D721Med (cell line): ENCODE measurements at places on chromosomes 2 and 18.
A peak's percentile ranks its signal among the peaks of the same experiment; 100 is the strongest.

DNA sequence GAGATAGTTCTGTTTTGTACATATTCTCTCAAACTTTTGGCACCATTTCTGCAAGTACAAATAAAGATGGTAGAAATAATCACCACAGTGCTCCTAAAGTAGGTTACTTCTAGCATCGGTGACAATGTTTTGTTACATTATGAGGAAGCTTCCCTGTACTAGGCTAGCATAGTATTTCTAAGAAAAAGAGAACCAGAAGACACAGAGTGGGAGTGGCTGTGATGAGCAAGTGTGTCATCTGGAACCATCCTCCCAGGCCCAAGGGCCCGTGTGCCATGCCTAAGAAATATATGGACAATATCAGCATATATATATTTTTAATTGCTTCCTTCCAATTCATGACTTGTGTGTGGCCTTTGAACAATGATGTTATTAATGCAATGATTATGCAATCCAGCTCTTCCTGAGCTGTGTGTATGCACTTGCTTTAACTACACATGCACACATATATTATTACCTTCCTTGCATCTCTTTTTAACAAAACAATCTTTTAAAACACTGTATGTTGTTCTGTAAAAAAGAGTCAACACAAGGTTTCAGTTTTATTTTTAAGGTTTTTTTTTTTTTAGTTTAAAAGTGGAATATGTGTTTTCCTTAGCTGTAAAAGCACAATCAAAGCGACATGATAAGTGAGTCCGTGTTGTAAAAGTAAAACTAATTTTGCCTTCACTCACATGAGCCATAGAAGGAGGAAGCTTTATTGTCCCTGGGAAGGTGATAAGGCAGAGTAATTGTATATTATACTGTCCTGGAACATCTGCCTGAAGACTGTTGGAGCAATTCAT, 303.9 kb downstream of the ZNF407 start:
- no peak for DNase-seq

- no peak for DNase-seq
These were observed 8.3 kb upstream of the ADRA2B start for GRCh38 chr2:96124406-96125265.

DNA sequence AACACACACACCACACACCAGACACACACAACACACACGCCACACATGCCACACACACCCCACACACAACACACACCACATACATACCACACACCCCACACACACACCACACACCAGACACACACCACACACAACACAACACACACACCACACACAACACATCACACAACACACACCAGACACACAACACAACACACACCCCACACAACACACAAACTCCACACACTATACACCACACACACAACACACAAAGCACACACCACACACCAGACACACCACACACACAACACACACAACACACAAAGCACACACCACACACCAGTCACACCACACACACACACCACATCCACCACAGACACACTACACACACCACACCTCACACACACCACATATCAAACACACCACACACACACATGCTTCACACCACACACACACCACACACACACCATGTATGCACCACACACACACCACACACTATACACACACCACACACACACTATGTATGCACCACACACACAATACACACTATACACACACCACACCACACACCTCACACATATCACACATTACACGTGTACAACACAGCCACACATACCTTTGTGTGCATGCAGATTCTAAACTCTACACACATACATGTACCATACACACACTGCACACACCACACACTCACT, 72.2 kb downstream of the TMEM18 start:
- DNase-seq: no peak

- DNase-seq: no peak
These were observed 7.8 kb upstream of the SEMA4C start for GRCh38 chr2:96877631-96878092.

DNA sequence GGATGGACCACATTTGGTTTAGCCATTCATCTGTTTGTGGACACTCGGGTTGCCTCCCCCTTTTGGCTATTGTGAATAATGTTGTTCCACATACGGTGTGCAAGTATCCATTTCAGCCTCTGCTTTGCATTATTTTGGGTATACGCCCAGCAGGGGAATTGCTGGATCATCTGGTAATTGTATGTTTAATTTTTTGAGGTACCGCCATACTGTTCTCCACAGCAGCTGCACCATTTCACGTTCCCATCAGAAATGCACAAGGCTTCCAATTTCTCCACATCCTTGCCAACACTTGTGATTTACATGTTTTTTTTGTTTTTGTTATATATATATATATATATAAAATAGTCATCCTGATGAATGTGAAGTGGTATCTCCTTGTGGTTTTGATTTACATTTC, 54.6 kb upstream of the TWIST2 start:
- no peak for DNase-seq

- DNase-seq: no peak
These were observed 32.2 kb upstream of the AMMECR1L start for GRCh38 chr2:127917916-127918315.

DNA sequence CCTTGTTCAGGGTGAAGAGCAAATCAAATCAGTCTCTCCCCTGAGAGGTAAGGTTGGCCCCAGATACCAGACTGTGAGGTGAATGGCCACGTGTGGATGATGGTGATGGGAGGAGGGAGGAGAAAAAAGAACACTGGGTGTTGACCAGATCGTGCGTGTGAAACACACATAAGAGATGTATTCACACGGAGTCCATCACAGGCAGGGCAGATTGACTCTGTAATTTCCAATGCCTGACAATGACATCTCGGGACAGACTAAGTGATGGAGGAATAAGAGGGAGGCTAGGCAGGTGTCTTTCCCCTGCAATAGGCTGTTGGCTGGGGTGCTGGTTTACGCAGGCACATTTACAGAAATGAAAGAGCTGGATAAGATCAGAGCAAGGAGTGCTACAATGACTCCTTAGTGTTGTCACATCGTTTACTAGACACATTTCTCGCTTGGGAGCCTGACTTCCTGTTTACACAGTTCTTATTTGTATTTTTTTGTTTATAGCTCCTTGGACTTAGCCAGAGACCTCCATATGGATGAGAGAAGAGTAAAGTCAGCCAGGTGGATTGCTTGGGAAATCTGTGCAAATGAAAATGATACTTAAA, 43.1 kb downstream of the CPO start:
- no peak for DNase-seq

DNA sequence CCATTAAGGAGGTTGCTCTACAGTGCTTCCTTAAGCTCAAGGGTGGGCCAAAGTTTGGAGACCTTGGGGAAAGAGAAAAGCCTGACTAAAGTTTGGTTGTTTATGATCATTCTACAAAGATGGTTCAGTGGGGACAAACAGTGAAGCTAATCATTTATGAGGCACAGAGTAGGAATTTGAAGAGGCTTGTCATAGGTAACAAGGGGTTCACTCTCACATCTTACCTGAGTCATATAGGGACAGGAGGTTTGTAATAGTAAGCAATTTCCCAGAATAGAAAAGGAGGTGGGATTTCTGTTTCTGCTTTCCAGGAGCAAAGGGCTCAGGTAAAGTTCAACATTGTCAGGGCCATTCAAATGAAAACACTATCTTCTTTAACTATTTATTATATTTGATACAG, 787.9 kb downstream of the CPS1 start:
- no peak for DNase-seq

DNA sequence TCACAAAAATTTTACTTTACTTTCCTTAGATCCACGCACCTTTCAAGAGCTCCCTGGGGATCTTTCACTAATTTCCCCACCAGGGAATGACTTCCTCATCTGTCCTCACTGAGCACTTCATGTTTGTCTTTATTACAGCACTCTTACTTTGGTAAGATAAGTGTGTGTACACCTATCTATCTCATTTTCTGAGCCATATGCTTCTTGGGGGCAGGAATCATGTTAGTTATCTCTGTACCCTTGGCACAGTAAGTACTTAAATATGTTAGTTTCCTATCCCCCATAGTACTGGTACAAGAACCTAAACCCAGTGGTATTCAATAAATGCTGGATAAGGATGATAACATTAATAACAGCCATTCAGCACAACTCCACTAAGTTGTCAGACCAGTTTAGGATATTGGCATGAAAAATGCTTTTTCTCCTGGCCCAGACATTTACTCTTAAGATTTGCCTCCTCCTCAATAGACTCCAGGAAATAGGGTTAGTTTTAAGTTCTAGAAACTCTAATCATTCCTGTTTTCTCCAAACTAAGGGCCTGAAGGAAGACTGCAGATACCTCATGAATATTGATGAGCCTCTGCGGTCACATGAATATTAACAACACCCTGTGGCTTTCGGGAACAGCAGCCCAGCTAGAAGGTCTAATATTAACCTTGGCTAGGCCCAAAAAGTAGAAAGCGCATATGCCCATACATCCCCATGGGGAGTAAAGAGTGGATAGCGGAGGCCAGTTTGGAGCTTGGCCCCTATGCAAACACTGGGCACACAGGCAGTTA, 38.2 kb downstream of the NHEJ1 start:
- DNase-seq: no peak

DNA sequence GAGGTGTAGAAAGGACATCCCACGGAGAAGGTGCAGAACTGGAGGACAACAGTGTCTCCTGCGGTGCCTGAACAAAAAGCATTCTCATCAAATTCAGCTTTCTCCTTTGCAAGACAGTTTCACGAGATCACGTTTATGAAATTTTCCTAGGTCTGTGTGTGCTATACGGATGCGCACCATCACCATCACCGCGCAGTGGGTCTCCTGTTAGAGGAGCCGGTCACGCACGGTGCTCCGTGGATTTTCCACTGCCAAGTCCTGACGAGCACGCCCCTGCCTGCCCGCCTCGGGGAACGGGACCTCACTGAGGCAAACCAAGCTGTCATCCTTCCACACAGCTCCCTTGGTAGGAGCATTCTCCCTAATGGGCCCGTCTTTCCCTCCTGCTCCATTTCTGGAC, 140.4 kb upstream of the TPO start:
- no peak for DNase-seq

GRCh38 chr18:34159691-34160185, 65.0 kb downstream of the NOL4 start:
- no peak for DNase-seq

DNA sequence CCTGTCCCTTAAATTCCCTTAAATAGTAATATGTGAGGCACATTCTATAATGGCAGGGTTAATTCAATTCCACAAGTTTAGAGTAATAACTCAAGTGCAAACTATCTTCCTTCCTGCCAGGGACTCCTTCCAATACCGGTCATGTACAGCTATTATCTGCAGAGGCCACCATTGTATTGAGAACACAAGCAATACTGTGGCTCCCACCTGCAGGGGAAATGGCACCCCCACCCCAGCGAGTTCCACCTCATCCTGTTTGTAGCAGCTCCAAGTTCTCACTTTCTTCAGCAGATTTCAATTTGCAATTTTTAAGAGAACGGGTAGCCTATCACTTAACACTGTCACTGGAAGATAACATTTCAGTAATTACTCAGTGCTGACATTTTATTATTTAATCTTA, 172.1 kb upstream of the PID1 start:
- no peak for DNase-seq

GRCh38 chr2:225282858-225283710, 116.4 kb upstream of the NYAP2 start:
- no peak for DNase-seq

DNA sequence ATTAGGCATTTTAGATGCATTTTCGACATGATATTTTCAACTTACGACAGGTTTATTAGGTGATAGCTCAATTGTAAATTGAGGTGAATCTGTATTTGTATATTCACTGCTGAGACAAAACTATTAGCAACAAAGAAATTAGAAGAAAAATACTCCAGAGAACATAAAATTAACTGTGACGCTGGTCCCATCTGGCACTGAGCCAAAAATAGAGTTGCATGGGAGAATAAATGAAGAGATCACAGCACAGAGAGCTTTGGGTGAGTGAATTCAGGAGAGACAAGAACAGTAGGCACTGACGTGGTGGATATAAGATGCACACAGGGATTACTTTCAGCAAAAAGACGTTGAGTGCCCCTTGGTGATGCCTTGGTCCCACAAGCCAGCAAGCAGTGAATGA, 306.2 kb upstream of the RAB6C start:
- no peak for DNase-seq

DNA sequence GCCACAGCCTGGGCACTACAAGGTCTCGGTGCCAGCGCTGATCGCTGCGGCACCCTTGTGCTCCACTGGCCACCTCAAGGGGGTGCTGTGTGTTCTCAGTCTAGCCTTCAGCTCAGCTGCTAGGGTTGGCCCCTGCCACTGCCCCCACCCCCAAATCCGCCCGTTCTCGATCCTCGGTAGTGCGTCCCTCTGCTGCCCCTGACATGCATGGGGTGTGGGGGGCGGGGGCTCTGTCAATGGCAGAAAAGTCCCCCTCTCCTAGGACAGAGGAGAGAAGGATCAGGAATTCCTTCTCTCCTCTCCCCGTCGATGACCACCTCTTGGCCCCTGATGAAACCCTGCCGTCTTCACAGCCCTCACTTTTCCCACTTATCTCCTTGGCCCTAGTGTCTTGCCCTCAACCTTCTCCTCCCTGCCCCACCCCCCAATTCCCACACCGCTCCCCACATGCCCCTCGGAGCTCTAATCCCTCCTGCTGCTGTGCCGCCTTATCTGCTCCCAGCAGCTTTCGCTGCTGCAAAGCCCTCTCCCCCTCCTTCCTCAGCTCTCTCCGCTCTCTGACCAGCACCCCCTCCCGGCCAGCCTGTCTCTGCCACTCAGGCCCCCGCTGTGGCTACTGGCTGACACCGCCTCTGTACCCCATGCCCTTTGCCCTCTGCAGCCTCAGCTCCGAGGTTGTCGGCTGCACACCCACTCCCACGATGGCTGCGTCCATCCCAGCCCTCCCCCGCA, 4.3 kb upstream of the ASIC4 start:
- peak; percentile 76 for DNase-seq

- no peak for DNase-seq
These were observed 24.6 kb upstream of the FZD7 start for GRCh38 chr2:202009019-202009481.

DNA sequence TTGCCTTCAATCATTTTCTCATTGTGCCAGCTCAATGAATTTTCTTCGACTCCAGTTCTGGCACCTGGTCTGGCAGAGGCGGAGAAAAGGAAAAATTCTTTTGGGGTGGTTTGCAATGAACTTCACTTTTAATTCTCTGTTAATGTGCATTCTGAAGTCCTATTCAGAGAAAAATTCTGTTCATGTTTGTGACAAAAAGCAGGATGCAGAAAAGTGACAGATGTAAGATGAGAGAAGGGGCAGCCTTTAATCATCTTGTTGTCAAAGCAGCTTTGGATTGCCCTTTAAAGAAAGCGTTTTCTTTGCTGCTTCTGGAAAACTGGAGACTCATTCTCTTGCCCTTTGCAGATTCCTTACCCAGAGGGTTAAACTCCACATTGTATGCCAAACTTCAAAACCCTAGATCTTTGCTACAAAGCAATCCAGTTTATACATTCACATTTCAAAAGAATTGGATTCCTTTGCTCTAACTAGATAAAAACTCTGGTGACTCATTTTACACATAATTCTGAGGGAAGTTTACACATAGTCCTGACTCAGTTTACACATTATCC, 94.6 kb upstream of the CAVIN2 start:
- DNase-seq: no peak

- DNase-seq: no peak
These were observed 562.9 kb downstream of the ARHGAP15 start for GRCh38 chr2:143692162-143692561.

- DNase-seq: no peak
These were observed 1050.9 kb upstream of the LRRTM1 start for GRCh38 chr2:81355436-81355835.
